ENCODE measurements at places on chromosomes 13 and 19.

GRCh38 chr13:25165663-25166062 lies 6.4 kb downstream of the AMER2 start:
- no peak for DNase-seq

DNA sequence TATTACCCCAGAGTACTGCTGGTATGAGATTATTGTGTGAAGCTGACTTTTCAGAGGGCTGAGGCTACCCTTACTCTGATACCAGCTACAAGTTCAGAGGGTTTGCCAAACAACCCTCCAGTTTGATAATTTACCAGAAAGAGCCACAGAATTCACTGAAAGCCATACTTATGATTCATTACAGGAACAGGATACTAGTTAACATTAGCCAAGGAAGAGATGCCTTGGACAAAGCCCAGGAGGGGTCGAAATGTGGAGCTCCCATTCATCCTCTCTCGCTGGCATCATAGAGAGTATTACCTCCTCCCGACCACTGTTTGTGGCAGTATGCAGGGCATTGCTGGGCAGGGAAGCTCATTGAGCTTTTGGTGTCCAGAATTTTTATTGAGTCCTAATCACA lies 364.3 kb downstream of the KCNRG start:
- DNase-seq: no peak

- DNase-seq: no peak
These were observed 24.3 kb downstream of the RCBTB1 start for GRCh38 chr13:49561062-49561410.

GRCh38 chr19:48742096-48742495 lies 1.7 kb upstream of the RASIP1 start:
- DNase-seq: no peak

DNA sequence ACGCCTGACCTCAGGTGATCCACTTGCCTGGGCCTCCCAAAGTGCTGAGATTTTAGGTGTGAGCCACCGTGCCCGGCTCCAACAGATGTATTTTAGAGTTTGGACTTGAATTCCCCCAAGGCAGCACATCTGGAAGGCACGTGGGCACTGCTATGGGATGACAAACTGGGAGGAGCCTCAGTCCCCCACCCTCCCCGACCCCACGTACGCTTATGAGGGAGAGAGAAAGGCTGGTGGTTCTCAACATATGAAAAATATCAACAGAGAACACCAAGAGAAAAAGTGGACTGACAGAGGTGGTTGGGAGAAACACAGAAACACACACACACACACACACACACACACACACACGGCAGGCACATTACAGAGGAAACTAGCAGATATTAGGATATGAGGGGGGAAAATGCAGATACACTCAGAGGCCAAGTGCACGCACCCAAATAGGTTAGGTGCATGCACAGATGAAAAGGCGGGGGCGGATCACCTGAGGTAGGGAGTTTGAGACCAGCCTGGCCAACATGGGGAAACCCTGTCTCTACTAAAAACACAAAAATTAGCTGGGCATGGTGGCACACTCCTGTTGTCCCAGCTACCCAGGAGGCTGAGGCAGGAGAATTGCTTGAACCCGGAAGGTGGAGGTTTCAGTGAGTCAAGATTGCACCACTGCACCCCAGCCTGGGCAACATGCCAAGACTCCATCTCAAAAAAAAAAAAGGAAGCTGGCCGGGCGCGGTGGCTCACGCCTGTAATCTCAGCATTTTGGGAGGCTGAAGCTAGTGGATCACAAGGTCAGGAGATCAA lies 3.2 kb downstream of the STX10 start:
- no peak for DNase-seq

GRCh38 chr19:51689751-51690453 lies 3.2 kb upstream of the SPACA6 start:
- no peak for DNase-seq

GRCh38 chr19:51016798-51017683 lies 2.5 kb downstream of the KLK10 start:
- DNase-seq: no peak
